ENCODE measurements at places on chromosomes 7 and 10.
A peak's percentile ranks its signal among the peaks of the same experiment; 100 is the strongest.

DNA sequence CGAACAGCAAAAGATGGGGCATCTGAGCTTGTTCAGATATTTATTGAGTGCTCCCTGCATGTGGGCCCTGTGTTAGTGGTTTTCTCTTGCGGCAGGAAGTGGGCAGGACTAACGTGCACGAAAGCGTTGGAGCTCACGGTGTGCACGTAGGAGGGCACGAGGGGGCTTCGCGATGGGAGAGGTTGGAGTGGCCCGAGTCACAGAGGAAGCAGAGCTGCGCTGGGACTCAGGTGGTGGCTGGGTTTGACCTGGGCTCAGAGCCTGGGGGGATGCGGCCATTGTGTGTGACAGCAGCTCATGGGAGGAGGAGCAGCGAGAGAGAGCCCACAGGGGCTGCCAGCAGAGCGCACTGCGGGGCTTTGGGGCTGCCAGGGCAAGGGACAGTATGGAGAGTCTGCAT lies 7.7 kb downstream of the ZSCAN25 start:
- DNase-seq, result peak; percentile 61

- DNase-seq, result no peak
Measured at GRCh38 chr10:60114765-60115586, 208.6 kb upstream of the CCDC6 start.

DNA sequence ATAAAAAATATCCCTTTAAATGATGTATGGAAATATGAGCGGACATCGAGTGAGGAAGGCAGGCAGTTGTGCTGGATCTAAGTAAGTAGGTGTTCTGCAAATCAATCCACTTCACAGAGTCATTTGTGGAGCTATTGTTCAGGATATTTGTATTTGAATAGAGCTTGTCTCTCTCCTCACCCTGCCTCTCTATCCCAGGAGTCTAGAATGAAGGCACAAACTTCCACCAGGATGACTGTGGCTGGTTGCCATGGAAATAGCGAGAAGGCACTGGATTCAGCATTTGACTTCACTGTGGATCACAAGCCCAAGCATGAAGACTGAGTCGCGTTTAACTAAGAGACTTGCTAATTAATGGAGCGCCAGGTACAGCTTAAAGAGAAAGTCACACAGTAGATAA lies 53.2 kb downstream of the NPY start:
- DNase-seq, result no peak

GRCh38 chr10:11610826-11611247 lies 613 bp downstream of the USP6NL start:
- peak; percentile 29 for DNase-seq

GRCh38 chr10:29583674-29584073 lies 51.1 kb downstream of the SVIL start:
- DNase-seq, result no peak

DNA sequence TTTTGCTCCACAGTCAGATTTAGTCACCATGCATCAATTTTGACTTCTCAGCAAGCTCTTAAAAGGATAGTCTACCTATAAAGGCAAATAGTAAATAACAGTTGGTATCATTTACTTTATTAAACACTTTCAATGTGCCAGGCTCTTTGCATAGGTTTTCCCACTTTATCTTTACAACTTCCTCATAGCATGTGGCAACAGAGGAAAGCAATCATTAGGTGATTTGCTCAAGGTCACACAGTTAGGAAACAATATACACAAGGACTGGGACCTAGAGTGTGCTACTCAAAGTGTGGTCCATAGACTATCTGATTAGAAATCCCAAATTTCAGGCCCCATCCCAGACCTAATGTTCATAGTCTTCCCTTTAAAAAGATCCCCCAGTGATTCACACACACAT lies 212.3 kb downstream of the MTERF1 start:
- no peak for DNase-seq

- DNase-seq, result no peak
Measured at GRCh38 chr10:22324893-22325271, 4.0 kb downstream of the BMI1 start.

GRCh38 chr10:48454302-48455054 lies 148.0 kb downstream of the MAPK8 start:
- no peak for DNase-seq

GRCh38 chr7:125654076-125654475 lies 724.5 kb upstream of the POT1 start:
- DNase-seq, result no peak

- no peak for DNase-seq
Measured at GRCh38 chr7:141057788-141058187, 16.1 kb upstream of the TMEM178B start.

DNA sequence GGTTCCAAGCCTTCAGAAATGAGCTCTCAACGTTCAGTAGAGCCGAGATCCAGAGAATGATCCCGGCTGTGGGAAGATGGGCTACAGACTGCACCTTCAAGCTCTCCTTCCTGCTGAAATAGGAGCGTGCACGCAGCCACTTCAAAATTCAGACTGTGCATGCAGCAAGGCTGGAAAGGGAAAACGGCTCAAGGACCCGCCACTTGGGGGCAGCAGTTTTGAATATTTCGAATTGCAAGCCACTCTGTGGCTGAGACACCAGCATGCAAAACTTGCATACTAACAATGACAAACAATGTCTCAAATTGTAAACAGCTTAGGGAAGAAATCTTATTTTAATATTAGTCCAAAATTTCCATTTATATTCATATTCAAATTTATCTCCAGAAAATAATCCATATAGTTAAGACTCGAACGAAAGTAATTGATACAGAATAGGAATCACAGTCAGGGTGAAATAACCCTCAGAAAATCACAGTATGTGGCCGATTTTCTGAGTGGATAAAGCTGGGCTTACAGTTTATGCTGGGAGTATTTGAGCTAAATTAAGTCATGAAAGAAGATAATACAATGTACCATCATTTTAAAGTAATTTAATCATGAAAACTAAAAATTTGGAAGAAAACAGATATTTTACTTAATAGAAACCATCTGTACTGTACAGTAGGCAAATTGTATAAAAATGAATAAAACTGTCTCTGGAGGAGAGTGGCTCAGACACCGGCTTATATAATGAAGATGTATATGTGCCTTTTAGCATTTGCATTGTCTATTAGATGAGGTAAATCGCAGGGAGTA lies 137.9 kb upstream of the MKI67 start:
- DNase-seq, result peak; percentile 36

- no peak for DNase-seq
Measured at GRCh38 chr7:94190599-94191061, 186.5 kb upstream of the BET1 start.

DNA sequence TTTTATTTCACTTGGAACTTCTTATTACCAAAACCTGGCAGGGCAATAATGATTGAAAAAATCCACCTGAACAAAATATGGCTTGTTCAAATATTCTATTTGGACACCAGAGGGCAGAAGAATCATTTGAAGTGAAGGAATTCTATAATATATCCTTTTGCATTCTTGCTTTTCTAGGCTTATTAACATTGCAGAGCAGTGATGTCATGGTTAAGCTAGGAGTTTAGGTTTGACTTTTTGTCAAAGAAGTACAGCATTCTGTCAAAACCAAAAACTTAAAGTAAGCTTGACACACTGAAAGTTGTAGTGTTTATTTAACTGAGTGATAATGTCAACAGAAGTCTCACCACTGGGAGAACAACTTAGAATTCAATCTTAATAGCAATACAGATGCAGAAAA lies 156.0 kb downstream of the SEMA3D start:
- DNase-seq, result no peak

All from stimulated activated CD4-positive, alpha-beta T cell treated with anti-CD3 and anti-CD28 coated beads, Interleukin-4, amount 100 ng/mL, for 24 hours (primary cell).